ENCODE measurements at places on chromosomes 1 and 21.
A peak's percentile ranks its signal among the peaks of the same experiment; 100 is the strongest.

GRCh38 chr1:147451628-147452027 lies 89.7 kb upstream of the BCL9 start:
- DNase-seq = no peak

GRCh38 chr1:66542811-66543767 lies 9.1 kb downstream of the SGIP1 start:
- no peak for DNase-seq

DNA sequence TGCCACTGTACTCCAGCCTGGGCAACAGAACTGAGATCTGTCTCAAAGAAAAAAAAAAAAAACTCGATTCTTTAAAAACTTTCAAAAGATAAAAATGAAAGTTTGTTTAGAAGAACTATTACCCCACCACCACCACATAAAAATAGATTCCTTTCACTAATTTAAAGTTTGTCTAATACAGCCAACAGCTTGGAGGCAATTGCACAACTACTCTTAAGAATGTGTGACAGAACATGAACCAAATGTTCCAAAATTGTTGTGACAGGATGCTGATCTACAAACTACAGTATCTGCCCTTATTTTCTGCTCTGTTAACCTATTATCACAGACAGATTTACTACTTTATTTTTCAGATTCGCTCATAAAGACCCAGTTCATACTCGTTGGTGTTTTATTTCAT lies 5.5 kb upstream of the TGFBR3 start:
- DNase-seq = no peak

GRCh38 chr1:170790651-170791071 lies 126.7 kb downstream of the PRRX1 start:
- no peak for DNase-seq

GRCh38 chr1:1423245-1423597 lies 2.1 kb upstream of the ANKRD65 start:
- DNase-seq = no peak

GRCh38 chr1:181062836-181063428 lies 25.6 kb upstream of the IER5 start:
- DNase-seq = peak; percentile 17

Data from CD4-positive, alpha-beta memory T cell (primary cell).